ENCODE measurements at places on chromosomes 12 and 14.

DNA sequence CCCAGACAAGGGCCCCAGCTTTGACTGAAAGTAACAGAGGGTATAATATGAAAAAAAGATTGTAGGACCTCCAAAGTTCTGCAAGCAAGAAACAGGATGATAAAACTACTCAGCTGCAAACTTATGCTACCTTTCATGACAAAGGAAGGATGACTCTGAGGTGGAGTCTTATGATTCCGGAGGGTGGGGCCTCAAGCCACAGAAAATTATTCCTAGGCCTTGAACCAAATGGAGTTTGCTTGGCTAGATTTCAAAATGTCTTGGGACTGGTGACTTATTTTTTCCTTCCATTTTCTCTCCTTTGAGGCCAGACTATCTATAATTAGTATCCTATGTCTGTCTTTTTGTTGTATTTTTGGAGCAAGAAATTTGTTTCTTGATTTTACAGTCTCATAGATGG, 336.4 kb downstream of the LRIG3 start:
- DNase-seq: no peak

DNA sequence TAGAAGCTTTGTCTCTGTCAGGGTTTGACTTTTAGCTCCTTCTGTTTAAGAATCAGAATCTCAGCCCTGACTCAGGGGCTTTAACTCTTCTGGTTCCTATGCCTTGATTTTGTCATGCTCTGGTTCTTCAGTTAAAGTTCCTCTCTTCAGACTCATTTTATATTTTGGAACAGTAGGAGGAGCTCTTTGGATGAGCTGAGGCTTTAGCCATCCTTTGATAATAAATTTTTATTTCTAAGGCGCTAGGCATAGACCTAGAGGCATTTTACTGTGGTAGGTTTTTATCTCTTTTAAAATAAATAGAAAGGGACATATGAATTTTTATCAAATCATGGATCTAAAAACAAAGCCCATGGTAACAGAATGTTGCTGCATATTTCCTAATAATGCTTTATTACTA, 51.7 kb downstream of the ATP23 start:
- no peak for DNase-seq

DNA sequence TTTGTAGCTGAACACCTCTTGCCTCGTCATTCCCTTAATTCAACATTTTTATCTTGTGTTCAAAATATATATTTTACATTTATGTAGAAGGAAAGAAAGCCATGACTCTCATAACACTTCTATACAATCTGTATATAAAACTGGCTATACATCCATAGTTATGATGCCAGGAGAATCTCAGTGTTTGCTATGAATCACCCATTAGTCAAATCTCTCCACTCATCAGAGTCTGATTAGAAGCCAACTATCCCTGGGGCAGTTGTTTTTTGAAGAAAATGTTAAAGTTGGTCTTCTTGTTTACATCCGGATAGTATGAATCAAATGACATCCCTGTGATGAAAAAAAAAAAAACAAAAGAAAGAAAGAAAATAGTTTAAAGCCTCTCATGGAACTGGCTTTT, 503.9 kb downstream of the NELL2 start:
- DNase-seq: no peak

- DNase-seq: no peak
Observed at GRCh38 chr12:119415714-119416113, 81.2 kb downstream of the CCDC60 start.

DNA sequence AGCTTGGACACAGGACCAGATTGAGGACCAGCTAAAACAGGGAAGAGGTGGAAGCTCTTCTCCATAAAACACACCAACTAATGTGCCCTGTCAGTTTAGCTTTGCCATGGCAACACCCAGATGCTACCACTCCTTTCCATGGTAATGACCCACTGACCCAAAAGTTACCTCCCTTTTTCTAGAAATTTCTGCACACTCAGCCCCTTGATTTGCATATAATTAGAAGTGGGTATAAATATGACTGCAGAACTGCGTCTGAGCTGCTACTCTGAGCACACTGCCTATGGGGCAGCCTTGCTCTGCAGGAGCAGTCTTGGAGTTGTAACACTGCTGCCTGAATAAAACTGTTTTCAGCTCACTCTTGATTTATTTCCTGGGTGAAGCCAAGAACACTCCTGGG, 3.2 kb upstream of the TDG start:
- no peak for DNase-seq
